ENCODE measurements at places on chromosomes 1 and 21. TPM values are rescaled to one million over a fixed set of nuclear protein-coding genes. Genes with fewer than 3 reads are reported as not detected.

The KCND3 gene
- 0.07 TPM for total RNA-seq

DNA sequence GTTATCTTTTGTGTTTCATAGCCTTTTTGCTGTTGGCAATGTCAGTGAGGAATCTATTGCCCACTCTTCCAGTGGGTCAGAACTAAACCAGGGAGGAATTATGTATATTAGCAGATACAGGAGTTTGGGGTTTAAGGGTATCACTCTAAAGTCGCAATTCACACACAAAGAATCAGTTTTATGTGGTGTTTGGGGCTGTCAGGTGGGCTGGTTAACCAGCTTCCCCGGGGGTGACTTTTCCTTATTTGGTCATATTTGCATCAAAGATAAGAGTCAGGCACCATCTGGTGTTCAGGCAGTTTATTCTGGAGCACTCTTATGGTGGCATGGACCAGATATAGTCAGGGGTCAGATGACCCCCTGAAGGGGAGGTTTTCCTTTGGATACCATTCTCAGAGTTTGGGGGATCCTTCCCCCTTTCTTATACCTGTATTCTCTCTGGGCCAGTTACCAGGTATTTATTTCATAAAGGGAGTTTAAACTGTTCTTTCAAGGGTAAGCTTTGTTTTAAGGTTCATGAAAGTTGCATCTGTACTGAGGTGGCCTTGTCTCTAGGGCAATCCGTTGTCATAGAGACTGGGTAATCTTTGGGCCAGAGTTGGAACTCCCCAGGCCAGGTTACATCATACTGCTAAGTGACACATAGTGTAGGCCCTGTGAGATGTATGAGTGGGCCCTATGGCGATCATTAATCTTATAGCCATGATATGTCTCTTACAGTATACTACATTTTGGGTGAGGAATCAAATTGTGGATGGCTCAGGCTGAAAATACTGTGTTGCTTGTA is 148.2 kb downstream of the RWDD3 start:
- no peak for DNase-seq

DNA sequence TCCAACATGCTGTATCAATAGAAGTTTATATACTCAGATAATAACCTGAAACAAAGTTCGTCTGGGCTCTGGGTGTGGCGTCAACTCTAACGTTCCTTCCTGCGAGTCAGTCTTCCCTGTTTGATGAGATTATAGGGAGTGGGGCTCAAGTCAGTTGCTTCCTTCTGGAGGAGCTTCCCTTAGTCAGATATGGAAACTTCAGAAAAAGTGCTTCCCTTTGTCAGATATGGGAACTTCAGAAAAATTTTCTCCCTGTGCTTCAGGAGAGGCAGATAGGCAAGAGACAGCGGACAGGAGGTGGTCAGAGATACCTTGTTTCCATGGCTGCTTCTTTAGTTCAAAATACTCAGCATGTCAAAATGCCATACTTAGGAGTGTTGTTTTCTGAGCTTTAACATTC is 51.1 kb upstream of the PRDX6 start:
- DNase-seq = no peak

- no peak for DNase-seq
These were observed 20.6 kb downstream of the PGBD2 start for GRCh38 chr1:248926401-248927182.

All from CD4-positive, CD25-positive, alpha-beta regulatory T cell (primary cell).